CD4-positive, alpha-beta T cell (primary cell): ENCODE measurements at places on chromosomes 2 and 18.

- no peak for DNase-seq
These were observed 14.3 kb downstream of the BCL11A start for GRCh38 chr2:60539140-60539539.

GRCh38 chr2:64632835-64633819 lies 20.6 kb downstream of the SERTAD2 start:
- DNase-seq: no peak

DNA sequence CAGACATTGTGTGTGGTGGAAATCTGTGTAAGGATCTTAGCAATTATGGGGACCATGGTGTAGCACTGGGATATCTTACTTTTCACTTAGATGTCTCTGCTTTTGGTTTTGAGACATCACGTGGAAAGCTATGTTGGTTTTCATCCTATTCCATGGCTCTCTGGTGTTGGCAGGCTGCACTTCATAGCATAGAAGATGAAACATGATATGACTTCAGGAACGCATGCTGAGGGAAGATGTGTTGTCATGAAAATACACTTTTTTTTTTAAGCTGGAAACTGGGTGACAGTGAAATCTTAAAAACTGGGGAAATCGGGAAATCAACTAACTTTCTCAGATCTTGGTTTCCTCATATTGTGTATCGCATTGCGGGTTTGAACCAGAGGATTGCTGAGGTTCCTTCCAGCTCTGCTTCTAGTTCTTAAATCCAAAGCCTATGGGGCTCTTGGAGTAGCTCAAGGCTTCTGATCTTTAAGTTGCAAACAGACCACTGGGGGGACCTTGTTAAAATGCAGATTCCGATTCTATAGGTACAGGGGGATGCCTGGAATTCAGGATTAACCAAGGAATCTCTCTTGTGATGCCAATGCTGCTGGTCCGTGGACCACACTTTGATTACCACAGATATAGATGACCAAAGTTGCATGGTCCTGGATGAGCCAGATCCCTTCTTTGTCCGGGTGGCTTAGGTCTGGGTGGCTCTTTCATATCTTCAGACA lies 160.7 kb downstream of the SH3RF3 start:
- no peak for DNase-seq

- DNase-seq: no peak
These were observed 532.0 kb upstream of the FSHR start for GRCh38 chr2:49686291-49686690.

- no peak for DNase-seq
These were observed 239.5 kb upstream of the REV1 start for GRCh38 chr2:99729104-99730025.

DNA sequence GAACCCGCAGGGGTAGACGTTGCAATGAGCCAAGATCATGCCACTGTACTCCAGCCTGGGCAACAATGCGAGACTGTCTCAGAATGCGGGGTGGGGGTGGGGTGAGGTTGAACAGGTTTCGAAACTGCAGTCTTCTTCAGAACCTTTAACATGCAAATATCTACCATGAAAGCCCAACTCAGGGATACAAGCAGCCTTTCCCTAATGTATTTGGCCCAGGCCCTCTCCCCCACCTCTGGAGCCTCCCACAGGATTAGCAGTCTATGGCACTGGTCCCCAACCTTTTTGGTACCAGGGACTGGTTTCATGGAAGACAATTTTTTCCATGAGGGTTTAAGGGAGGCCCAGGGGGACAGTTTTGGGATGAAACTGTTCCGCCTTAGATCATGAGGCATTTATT lies 53.5 kb downstream of the CCBE1 start:
- no peak for DNase-seq

DNA sequence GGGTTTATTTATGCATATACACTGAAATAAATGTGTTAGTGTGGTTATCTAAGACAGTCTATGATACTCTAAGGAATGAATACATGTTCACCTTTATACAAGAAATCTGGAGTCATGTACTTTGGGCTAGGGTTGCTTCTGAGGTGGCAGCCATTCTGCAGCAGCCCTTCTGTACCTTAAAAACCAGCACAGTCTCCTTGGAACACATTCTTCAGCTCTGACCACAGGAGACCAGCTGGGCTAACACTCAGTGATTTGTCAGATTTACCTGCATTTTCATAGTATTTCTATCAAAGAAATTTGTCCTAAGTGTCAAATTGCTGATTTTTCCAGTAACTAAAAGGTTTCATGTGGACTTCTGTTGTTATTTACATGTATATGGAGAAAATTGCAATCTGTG lies 167.7 kb downstream of the CAMKMT start:
- DNase-seq: no peak

DNA sequence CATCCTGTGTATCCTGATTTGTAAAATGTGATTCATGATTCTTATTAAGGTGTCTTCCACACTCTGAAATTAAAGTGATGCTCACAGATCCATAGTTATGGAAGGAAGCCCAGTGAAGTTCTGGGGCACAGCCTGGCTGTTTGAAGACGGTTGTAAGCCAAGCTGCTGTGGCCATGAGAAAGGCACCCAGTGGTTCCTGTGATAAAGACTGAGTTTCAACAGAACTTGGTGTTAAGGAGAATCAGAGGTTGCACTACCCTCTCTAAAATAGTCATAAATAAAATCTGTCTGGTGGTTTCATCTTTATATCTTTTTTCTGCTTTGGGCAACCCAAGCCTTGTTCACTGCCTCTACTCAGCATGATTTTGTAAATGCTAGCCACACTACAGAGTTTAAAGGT lies 32.2 kb upstream of the SPOPL start:
- no peak for DNase-seq

DNA sequence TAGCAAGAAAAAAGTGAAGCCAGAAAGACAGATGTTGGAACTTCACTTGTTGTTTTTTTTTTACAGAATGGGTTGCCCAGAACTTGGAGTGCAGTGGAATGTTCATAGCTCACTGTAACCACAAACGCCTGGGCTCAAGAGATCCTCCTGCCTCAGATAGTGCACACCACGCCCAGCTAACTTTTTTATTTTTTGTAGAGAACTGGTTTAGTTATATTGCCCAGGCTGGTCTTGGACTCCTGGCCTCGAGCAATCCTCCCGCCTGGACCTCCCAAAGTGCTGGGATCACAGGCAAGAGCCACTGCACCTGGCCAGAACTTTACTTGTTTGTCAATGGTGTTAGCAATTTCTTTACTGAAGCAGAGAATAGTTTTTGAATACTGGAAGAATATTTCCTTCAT lies 11.9 kb upstream of the ASPRV1 start:
- no peak for DNase-seq

GRCh38 chr2:162197069-162197825 lies 45.2 kb upstream of the GCG start:
- DNase-seq: no peak

GRCh38 chr18:45817543-45817942 lies 7.9 kb upstream of the SIGLEC15 start:
- DNase-seq: no peak

DNA sequence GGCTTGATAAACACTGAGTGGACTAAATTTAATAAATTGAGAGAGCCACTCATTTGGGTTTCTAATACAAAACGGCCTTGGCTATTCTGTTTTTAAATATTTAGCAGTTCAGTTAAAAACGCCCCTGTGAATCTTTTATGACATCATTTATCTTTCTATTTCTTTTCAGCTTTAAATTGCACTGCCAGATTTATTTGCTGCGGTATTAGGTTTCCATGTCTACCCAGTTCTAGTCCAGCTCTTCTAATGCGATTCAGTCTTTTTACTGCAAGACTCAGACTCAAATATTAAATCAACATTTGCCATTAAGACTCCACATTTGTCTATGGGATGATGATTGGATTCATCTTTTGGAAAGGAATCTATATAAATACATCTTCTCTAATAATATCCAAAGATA lies 2174.3 kb upstream of the PIK3C3 start:
- no peak for DNase-seq

- DNase-seq: no peak
These were observed 26.8 kb upstream of the ASXL2 start for GRCh38 chr2:25905126-25905525.

GRCh38 chr2:235495373-235496238 lies 1.8 kb downstream of the AGAP1 start:
- DNase-seq: no peak

DNA sequence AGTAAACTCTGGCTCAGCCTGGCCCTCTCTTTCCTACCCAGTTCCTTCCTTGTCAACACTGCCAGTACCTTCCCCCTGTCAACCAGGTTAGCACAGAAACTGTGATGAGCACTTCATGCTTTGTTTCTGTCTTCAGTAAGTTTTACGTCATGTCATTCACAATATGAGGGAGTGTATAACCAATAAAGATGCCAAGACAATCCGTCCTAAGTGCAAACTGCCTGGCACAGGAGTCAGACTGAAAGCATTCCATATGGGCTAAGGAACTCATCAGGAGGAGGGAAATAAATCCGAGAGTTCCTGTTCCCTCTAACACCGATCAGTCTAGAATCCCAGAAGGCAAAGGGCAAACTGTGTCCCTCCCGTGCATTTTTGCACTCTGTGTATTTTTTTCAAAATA lies 507.2 kb downstream of the CMPK2 start:
- no peak for DNase-seq

GRCh38 chr2:167954495-167954894 lies 292.9 kb downstream of the STK39 start:
- DNase-seq: no peak

GRCh38 chr2:58609326-58609725 lies 368.2 kb upstream of the FANCL start:
- no peak for DNase-seq

DNA sequence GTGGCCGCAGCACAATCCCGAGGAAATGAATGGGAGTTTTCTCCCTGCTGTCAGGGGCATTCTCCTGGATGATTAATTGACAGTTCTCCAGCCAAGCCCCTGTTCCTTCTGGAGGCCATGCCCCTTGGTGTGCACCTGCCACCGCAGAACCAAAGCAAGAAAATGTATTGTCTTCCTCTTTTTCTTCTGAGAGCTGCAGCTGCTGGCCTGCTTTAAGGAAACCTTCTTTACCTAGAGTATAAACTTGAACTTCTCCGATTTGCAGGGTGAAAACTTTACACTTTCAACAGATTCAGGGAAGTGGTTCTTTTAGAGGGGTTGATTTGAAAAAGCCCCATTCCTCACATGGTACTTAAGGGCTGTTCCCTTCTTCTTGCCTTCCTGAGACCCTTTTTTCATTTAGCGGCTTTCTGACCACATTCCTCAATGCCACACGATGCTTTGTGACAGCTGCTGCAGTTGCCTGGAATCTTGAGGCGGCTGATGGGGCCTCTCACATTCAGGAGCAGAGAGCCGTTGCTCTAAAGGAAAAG lies 402.8 kb downstream of the TXNL1 start:
- DNase-seq: no peak

GRCh38 chr2:72678024-72678423 lies 147.8 kb downstream of the EXOC6B start:
- DNase-seq: no peak

GRCh38 chr2:202821206-202822160 lies 50.1 kb downstream of the ICA1L start:
- no peak for DNase-seq

GRCh38 chr2:171587567-171587966 lies 65.3 kb downstream of the CYBRD1 start:
- DNase-seq: no peak

- DNase-seq: no peak
These were observed 53.5 kb downstream of the KYNU start for GRCh38 chr2:142930835-142931398.

- DNase-seq: no peak
These were observed 122.5 kb downstream of the FOXI3 start for GRCh38 chr2:88329815-88330603.

GRCh38 chr2:160401895-160402294 lies 91.7 kb downstream of the RBMS1 start:
- no peak for DNase-seq

DNA sequence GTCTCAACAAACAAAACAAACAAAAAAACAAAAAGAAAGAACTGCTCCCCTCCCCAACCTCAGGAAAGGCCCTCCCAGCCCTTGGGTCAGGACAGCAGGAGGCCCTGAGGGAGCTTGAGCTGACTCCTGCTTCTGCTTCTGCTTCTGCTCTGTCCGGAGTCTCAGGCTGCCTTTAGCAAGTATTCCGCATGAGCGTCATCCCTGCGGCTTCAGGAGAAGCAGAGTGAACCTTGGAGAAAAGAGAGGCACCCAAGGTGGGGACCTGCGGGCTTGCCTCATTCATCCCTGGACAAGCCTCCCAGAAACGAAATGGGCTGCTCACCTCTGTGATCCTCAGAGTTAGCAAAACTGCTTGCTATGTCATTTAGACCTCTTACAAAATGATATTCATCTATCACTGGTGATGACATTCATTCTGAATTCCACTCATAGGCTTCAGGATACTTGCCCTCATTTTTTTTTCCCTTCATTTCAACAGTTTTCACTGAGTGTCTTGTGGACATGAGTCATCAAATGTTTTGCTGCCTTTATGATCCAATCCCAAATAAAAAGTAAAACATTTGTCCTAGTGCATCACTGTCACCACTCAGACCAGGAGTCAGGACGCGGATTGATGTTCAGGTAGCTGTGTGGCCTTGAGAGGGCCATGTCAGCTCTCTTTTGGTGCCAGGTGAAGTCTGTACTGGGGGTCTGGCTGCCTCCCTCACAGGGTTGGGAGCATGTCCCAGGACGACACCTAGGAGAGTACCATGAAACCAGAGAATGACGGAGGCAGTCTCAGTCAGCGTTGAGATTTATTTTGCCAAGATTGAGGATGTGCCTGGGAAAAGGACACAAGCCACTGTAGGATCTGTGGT lies 51.7 kb downstream of the IMPA2 start:
- no peak for DNase-seq

DNA sequence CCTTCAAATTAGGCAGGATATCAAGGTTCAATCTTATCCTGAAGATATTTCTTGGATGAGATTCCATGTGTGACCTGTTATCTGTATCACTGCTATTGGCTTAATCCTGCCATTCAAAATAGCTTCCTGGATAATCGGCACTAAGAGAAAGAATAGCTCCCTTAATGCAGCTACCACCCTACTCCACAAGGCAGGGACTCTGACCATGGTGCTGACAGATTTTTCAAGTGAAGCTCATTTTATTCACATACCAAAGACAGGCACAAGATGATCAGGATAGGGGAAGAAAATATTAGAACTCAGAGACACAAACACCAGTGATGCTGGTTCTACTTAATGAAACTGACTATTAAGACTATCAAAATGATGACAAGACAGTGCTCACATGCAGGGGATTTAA lies 74.9 kb downstream of the ORC4 start:
- no peak for DNase-seq

DNA sequence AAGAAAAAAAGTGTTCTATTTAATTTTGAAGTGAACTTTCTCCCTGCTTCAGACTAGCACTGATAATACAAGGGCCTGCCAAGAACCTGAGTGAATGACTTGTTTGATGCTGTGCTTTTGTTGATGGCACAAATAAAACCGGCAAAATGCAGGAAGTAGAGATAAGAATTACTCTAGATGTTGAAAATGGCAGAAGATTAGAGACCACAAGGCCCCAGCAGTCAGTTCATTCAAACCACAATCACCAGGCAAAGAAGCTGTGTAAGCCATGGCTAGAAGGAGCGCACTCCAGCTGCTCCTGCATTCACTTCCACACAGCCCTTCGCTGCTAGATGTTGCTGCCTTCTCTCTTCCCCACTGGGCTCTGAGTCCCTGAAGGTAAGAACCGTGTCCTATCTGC lies 297.1 kb downstream of the AGPS start:
- DNase-seq: no peak
